ENCODE measurements at places on chromosomes 2 and 18.

DNA sequence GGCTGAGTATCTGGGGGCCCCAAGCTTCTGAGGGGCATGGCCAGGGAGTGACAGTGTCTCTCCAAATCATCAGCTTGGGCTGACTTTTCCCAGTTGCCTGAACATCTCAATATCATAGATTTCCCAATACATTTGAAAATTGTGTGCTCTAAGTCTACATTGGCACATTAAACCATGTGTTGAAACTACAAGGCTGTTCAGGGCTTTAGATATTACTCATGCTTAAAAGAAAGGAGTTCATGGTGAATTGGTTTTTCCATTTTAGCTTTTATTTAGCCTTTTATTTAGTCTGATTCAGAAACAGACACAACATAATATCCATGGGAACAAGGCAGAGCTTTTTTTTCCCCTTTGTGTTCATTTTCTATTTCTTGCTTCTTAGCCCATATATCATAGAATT, 49.9 kb upstream of the GALR1 start:
- no peak for DNase-seq

DNA sequence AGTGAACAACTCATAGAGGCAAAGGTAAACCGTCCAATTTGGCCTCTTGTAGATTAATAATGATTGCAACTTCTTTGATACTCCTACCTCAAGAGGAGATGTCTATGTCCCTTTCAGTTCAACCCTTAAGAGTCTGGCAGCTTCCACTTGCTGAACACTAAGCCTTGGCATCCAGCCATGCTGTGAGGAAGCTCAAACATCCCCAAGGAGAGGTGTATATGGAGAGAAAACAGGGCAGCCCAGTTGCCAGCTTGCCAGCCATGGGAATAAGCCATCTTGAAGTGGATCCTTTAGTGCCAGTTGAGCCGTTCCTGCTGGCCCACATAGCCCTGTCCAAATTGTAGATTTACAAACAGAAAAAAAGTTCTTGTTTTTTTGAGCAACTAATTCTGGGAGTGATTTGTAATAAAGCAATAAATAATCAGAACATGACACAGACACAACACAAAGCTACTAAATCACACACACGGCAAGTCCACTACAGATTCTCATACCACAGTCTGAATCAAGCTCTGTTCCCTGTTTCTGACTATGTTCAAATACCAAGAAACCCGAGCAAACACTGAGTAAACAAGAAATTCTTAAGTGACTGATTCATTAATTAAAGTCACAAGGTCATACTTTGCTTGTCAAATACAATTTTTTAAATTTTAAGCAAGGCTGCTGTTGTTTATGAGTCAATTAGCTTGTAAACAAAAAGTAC, 96.1 kb downstream of the PID1 start:
- no peak for DNase-seq

- no peak for DNase-seq
Observed at GRCh38 chr2:157822993-157823392, 53.1 kb downstream of the ACVR1 start.

DNA sequence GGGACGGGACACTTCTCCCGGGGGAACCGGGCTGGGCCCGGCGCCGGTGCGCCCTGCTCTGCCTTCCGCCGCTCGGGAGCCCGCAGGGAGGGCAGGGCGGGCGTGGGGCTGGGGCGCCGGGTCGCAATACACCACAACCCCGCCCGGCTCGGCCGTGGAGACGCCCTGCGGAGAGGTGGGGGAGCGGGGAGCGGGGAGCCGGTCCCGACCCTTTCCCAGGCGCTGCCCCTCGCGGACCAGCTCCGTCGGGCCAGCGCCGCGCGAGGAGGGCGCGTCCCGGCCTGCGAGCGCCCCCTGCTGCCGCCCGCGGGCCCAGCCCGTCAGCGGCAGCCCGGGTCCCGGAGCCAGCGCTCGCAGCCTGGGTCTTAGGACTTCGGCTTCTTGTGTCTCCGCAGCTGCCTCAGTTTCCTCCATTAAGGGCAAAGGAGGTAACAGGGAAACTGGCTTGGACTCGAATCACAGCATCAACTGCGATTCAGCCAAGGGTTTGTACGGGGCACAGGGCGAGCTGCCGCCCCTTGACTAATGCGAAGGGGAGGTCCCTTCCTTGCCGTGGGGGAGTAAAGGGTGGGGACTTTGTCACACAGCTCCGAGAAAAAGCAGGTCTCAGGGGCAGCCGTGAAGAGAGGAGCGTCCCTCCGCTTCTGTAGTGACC, 635 bp upstream of the ADRA2B start:
- DNase-seq: peak; percentile 30

GRCh38 chr2:14633061-14633460, 544 bp downstream of the LRATD1 start:
- DNase-seq: no peak

- peak; percentile 9 for DNase-seq
Observed at GRCh38 chr2:118403658-118404451, 315.6 kb downstream of the INSIG2 start.

DNA sequence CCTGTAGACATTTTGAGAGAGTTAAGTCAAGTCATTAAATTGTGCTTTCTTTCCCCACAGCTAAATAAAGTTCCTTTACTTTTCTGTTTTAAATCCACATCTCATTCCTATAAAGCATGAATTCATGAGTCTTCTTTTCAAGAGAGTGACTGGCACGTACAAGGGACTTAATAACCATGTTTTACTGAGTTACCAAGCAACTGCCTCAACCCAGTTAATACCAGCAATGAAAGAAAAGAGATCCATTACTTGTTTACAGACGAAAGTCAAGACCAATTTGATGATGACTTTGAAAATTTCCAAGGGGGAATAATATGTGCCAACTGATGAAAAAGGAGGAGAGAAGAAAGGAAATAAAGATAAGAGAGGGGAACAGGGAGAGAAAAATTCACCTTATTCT, 1082.5 kb upstream of the GYPC start:
- no peak for DNase-seq

DNA sequence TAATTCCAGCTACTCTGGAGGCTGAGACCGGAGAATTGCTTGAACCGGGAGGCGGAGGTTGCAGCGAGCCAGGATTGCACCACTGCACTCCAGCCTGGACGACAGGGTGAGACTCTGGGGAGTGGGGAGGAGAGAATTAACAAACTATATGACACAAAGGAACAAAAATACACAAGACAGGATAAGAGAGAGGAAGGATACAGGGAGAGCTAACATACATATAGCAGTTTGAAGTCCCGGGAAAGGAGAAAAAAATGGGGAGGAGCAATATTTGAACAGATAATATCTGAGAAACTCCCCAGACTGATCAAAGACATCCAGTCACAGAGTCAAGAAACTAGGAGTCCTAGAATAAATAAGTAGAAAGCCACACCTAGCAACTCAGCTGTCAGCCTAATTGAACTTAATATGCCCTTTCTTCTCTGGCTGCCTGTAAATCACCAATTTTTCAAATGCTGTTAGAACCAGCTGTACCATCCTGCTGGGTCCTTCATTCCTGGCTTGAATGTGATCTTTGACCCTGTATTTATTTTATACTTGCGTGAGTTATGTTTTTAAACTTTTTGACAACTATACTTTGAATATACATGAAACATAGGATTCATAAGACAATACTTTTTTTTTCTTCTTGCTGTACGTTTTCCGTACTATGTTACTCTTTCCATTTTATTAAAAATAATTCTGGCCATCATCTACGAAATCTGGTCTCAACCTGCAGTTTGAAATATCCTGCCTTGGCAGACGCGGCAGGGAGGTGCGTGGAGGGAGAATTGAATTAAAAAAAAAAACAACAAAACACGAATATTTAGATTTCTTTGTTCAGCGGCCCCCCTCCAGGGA, 876 bp upstream of the CYP27A1 start:
- peak; percentile 24 for DNase-seq

- DNase-seq: no peak
Observed at GRCh38 chr2:176589825-176590440, 320.7 kb downstream of the MTX2 start.

GRCh38 chr2:28752631-28753376, 1.2 kb downstream of the PPP1CB start:
- DNase-seq: peak; percentile 42

DNA sequence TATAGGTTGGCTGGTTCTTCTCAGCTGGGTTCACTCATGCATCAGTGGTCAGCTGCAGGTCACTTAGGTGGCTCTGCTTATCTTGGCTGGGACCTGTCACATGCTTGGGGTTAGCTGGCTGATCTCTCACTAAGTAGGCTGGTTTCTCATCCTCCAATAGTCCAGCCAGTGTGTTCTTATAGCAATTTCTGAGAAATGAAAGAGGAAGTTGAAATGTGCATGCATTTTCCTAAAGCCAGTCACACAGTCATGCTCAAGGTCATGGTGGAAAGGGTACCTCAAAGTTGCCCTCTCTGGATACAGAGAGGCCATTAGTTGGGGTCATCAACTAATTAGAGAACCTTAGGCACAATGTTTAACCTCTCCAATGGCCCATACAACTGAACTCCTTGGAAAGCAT, 64.4 kb downstream of the KLHL29 start:
- DNase-seq: no peak

DNA sequence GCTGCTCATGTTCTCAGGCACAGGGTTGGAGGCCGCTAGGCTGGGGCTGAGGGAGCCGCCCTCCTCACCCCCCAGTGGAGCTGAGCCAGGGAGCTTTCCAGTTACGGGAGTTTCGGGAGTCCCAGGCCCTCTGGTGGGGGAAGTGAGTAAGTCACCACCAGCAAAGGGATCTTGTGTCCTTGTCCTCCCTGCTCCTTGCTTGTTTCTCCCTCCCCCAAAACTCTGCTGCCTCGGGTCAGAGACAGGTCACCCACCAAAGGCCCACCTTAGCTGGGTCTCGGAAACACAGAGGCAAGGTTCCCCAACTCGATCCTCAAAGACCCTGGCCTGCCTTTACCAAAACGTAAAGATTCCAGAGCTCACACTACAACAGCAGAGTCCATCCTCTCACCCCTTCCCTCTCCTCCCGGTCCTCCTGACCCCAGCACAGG, 60.5 kb upstream of the POMC start:
- peak; percentile 82 for DNase-seq

DNA sequence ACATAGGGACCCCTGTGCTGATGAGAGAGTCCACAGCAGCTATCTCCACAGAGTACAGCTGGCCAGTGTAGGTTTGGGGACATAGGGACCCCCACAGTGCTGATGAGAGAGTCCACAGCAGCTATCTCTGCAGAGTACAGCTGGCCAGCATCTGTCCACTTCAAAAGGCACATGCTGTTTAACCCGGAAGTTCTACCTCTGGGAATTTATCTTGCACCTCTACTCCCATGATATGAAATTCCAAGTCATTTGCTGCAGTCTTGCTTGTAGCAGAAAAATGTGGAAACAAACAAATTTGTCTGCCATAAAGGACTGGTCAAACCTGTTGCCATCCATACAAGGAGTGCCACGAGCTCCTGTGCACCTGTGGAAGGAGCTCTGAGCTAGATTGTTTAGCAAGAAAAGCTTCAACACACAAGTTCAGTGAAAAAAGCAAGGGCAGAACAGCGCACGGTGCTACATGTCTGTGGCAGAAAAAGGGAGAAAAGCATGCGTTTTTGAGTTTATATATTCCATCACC, 33.1 kb downstream of the LRRFIP1 start:
- no peak for DNase-seq

GRCh38 chr18:59550174-59550516, 147.1 kb downstream of the CCBE1 start:
- no peak for DNase-seq

GRCh38 chr18:44876755-44877154, 196.1 kb downstream of the SETBP1 start:
- no peak for DNase-seq

DNA sequence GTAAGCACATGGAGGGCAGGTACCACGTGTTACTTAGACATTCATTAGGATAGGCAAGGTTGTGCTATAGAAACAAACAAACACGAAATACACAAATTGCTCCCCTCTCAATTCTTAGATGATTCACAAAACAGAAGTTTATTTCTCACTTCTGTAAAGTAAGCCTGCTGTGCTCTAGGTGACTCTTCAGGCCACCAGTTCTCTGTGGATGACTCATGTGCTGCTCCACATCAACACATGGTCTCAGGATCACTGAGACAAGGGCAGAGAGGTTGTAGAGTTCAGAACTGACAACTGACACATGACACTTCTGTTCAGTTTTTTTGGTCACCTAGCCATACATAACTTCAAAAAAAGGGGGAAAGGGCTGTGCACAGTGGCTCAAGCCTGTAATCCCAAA, 70.6 kb downstream of the DAW1 start:
- DNase-seq: no peak

Data from NCI-H524 (cell line).